ENCODE measurements at places on chromosomes 5 and 9.

DNA sequence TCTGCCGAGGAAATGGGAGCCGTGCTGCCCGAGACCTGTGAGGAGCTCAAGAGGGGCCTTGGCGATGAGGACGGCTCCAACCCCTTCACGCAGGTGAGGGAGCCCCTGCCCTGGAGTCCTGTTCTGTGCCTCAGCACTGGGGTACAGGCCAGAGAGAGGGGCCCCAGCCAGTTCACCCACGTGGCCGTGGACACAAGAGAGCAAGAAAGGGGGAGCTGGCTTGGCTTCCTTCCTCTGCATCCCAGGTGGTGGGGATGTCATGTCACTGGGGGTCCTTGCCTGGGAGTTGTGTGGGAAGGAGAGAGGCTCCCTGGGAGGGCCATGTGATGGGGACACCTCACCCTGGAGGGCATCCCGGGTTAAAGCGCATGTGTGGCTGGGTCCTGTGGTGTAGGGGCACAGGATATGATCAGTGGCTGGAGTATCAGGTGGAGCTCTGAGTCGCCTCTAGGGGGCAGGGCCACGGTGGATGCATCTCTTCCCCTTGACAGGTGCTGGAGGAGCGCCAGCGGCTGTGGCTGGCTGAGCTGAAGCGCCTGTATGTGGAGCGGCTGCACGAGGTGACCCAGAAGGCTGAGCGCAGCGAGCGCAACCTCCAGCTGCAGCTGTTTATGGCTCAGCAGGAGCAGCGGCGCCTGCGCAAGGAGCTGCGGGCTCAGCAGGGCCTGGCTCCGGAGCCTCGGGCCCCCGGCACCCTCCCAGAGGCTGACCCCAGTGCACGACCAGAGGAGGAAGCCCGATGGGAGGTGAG is 7.5 kb downstream of the N4BP3 start:
- peaks cover 22% of the 10 kb centered on the region for H3K4me1 ChIP-seq
- peak; percentile 90 for DNase-seq
- H3K4me3 ChIP-seq = no peak overlapping the region
- no peak overlapping the region for H3K27ac ChIP-seq

- H3K36me3 ChIP-seq = no peaks in the 10 kb centered on the region
- H3K27ac ChIP-seq = peak overlapping the region; percentile 94
- H3K4me1 ChIP-seq = peaks cover 54% of the 10 kb centered on the region
- DNase-seq = peak; percentile 93
- H3K4me3 ChIP-seq = peak overlapping the region; percentile 50
- H3K27me3 ChIP-seq = no peaks in the 10 kb centered on the region
Observed at GRCh38 chr5:139458580-139459407, 3.7 kb downstream of the ECSCR start.

DNA sequence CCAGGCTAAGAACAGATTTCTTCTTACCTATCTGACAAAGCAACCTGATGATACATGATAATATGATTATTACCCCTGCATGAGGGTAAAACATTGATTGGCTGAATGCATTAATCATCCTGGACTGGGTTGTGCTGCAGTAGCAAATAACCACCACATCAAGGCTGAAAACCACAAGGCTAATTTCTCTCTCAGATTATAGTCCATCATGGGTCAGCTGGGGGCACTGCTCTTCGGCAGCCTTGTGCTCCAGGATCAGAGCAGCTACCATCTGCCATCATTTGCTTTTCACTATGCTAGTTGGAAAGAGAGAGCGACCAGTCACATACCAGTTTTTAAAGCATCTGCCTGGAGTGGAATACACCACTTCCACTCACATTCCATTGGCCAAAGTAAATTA is 383.5 kb downstream of the RASEF start:
- H3K4me3 ChIP-seq = no peak overlapping the region
- H3K27ac ChIP-seq = no peak overlapping the region
- H3K36me3 ChIP-seq = no peaks in the 10 kb centered on the region

- H3K27me3 ChIP-seq = no peaks in the 10 kb centered on the region
- H3K4me3 ChIP-seq = no peak overlapping the region
- H3K27ac ChIP-seq = peak overlapping the region; percentile 0
- no peaks in the 10 kb centered on the region for H3K36me3 ChIP-seq
Observed at GRCh38 chr5:157828105-157828943, 30.6 kb downstream of the CLINT1 start.

- peaks cover 37% of the 10 kb centered on the region for H3K4me1 ChIP-seq
- H3K27ac ChIP-seq = peak overlapping the region; percentile 54
- no peak overlapping the region for H3K4me3 ChIP-seq
- DNase-seq = peak; percentile 78
- H3K36me3 ChIP-seq = no peaks in the 10 kb centered on the region
Observed at GRCh38 chr9:91164724-91165520, 196.8 kb downstream of the AUH start.

DNA sequence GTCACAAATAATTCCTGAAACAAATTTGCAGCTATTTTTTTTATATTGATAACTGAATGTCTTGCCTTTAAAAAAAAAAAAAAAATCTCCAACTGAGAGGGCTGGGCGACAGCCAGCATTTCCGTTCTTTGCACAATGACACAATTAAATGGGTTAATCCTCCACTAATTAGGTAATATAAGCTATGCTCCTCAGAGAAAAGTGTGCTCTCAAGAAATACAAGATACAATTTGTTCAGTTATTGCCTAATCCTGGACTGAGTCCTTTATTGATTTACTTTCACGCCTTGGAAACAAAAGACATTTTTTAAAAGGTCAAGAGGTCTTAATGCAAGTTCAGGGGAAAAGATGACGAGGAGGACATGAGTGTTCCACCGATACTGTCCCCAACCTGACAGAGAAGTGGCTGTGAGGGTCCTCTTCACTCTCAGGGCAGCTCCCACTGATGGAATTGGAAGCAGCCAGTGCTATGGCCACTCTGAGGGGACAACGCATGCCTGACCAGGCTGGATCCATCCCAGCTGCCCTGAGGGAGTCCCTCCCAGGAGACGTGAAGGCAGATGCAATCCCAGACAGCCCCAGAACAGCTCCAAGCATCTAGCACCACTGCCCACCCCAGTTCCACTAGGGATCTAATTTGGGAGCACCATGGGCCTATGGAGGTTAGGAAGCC is 220.7 kb downstream of the GNA14 start:
- DNase-seq = no peak
- H3K4me3 ChIP-seq = no peak overlapping the region
- H3K36me3 ChIP-seq = no peaks in the 10 kb centered on the region
- H3K4me1 ChIP-seq = no peaks in the 10 kb centered on the region

DNA sequence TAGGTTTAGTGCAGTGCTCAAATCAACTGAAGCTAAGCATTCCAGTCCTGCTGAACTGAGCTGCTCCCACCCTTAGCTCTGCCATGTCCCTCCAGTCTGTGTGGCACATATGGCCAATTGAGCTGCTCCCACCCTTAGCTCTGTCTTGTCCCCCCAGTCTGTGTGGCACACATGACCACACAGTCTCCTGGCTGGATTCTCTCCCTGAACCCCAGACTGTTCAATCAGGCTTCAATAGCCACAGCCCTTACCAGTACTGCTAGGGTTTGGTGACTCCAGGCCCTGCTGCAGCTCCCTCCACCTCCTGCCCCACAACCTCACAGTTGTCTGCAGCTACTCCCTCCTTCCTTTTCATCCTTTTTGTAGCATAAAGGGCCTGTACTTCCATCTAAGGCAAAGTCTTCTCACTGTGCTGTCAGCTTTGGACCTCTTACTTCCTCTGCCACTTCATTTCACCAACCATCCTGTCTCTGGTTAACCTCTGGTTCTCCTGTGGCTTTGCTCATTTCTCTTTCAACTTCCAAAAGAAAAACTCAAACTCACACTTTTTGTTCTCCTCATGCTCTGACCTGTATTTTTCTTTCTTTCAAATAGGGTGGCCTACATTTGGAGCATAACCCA is 50.8 kb downstream of the ADAMTS12 start:
- peak; percentile 19 for DNase-seq
- no peaks in the 10 kb centered on the region for H3K36me3 ChIP-seq
- H3K27ac ChIP-seq = no peak overlapping the region
- H3K4me1 ChIP-seq = peaks cover 18% of the 10 kb centered on the region
- no peak overlapping the region for H3K4me3 ChIP-seq
- no peaks in the 10 kb centered on the region for H3K27me3 ChIP-seq

DNA sequence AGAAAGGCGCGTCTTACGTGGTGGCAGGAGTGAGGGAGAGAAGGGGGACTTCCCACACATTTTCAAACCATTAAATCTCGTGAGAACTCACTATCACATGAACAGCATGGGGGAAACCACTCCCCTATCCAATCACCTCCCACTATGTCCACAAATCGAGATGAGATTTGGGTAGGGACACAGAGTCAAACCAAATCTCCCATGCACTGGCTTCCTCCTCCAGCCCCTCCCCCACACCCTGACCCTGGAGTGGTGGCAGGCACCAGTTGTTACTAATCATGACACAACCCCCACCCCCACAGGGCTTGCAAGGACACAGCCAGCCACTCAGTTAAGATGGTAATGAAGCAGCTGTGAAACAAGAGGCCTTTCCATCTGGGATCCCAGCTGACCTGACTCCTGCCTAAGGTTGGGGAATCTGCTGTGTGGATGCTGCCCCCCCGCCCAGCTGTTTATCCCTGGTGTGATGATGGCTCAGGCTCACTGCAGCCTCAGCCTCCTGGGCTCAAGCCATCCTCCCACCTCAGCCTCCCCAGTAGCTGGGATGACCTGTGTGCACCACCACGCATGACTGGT is 57.1 kb upstream of the FUBP3 start:
- H3K4me1 ChIP-seq = peaks cover 2% of the 10 kb centered on the region
- DNase-seq = peak; percentile 55
- H3K36me3 ChIP-seq = no peaks in the 10 kb centered on the region
- H3K4me3 ChIP-seq = no peak overlapping the region
- H3K27ac ChIP-seq = no peak overlapping the region

- no peak for DNase-seq
- H3K36me3 ChIP-seq = no peaks in the 10 kb centered on the region
- H3K4me1 ChIP-seq = no peaks in the 10 kb centered on the region
- no peak overlapping the region for H3K27ac ChIP-seq
Observed at GRCh38 chr9:89891591-89892304, 286.9 kb downstream of the GADD45G start.

GRCh38 chr5:134818776-134819175 is 27.0 kb upstream of the C5orf24 start:
- no peak for DNase-seq
- H3K36me3 ChIP-seq = peaks cover 31% of the 10 kb centered on the region
- H3K27me3 ChIP-seq = no peaks in the 10 kb centered on the region
- H3K4me1 ChIP-seq = peaks cover under 1% of the 10 kb centered on the region

DNA sequence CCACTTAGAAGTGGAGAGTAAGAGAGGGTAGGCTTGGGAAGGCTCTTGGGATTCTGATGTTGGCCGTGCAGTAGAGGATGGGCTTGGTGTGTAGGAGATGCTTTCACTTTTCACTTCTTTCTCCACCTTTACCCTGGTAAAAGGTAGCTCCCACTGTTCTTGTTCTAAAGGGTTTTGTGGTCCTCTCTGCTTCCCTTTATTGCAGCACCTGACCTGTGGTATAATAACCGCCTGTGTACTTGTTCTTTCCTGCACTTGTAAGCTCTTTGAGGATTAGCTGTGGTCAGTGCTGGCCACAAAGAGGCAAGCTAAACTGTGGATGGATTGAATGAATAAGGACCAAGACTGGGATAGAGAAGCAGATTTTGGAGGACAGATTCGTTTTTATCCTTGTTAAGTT is 25.2 kb downstream of the KDM4C start:
- H3K4me3 ChIP-seq = no peak overlapping the region
- H3K36me3 ChIP-seq = no peaks in the 10 kb centered on the region
- H3K4me1 ChIP-seq = peaks cover 68% of the 10 kb centered on the region
- no peaks in the 10 kb centered on the region for H3K27me3 ChIP-seq
- H3K27ac ChIP-seq = no peak overlapping the region
- no peak for DNase-seq

- no peak within 1 kb of the TSS for H3K4me3 ChIP-seq
- H3K27ac ChIP-seq = no peak within 1 kb of the TSS
- no peaks in the 10 kb centered on the region for H3K27me3 ChIP-seq
- no peaks in the 10 kb centered on the region for H3K4me1 ChIP-seq
Observed at GRCh38 chr5:148238418-148238794, at the start of gene MARCOL. MARCOL (plus strand) TSS chr5:148238525; CDS start chr5:148238598, 73 bp downstream.

DNA sequence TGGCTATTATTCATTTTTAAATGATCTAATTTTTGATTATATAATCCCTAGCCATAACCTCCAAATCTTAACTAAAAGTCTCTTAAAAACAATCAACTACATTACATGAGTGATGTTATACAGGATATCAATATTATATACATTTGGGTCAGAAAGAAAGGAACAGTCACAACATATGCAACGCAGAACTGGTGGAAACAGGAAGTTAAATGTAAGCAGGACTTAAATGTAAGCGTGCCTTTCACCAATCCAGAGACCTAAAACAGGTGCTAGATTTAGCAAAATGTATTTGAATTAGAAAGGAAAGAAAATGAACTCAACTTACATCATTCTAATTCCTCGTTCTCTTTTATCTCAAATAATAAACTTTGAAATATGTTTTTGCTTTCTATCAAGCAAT is 738.5 kb downstream of the PTPRD start:
- H3K27ac ChIP-seq = no peak overlapping the region
- no peaks in the 10 kb centered on the region for H3K4me1 ChIP-seq
- H3K36me3 ChIP-seq = no peaks in the 10 kb centered on the region

GRCh38 chr5:143921525-143922311 is 109.8 kb downstream of the HMHB1 start:
- H3K27ac ChIP-seq = no peak overlapping the region
- DNase-seq = no peak
- peaks cover 10% of the 10 kb centered on the region for H3K4me1 ChIP-seq
- no peak overlapping the region for H3K4me3 ChIP-seq
- H3K27me3 ChIP-seq = peaks cover 2% of the 10 kb centered on the region

DNA sequence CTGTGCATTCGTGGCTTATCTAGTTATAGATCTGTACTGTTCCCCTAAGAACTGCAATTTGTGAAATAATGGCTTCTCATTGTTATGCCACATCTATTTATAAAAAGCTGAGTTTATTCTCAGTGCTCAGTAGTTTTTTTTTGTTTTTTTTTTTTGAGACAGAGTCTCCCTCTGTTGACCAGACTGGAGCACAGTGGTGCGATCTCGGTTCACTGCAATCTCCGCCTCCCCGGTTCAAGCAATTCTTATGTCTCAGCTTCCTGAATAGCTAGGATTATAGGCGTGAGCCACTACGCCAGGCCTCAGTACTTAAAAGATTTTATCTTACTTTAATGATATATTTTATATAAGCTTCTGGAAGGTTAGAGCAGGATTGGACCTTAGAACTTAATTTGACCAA is 19.0 kb downstream of the SEC61B start:
- peaks cover 20% of the 10 kb centered on the region for H3K36me3 ChIP-seq
- no peak for DNase-seq
- H3K4me3 ChIP-seq = no peak overlapping the region
- H3K27me3 ChIP-seq = no peaks in the 10 kb centered on the region
- H3K4me1 ChIP-seq = peaks cover 8% of the 10 kb centered on the region

- no peaks in the 10 kb centered on the region for H3K4me1 ChIP-seq
- H3K36me3 ChIP-seq = no peaks in the 10 kb centered on the region
- H3K4me3 ChIP-seq = no peak overlapping the region
- no peaks in the 10 kb centered on the region for H3K27me3 ChIP-seq
- no peak overlapping the region for H3K27ac ChIP-seq
Observed at GRCh38 chr9:26132746-26133312, 454.6 kb upstream of the TUSC1 start.
